ENCODE measurements at places on chromosomes 5 and 9. TPM values are rescaled to one million over a fixed set of nuclear protein-coding genes. Genes with fewer than 3 reads are reported as not detected.

DNA sequence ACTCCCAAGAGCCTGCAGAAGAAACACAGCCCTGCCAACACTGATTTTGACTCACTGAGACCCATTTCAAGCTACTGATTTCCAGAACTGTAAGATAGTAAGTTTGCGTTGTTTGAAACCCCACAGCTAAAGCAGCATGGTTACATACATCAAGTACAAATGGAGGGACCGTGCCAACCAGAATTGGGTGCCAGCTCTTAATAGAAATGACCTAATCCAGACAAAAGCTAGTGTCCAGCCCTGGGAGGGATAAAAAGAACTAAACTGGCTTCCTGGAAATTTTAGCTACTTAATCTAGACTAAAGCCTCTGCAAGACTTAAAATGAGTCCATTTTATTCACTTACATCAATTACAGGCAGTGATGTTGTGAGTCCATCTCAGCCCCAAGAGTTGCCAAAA lies 122.6 kb downstream of the ADAMTS12 start:
- no peaks in the 10 kb centered on the region for H3K27me3 ChIP-seq
- no peak overlapping the region for H3K4me3 ChIP-seq
- peaks cover 44% of the 10 kb centered on the region for H3K4me1 ChIP-seq
- no peak overlapping the region for H3K27ac ChIP-seq
- no peak for DNase-seq
- no peaks in the 10 kb centered on the region for H3K36me3 ChIP-seq

DNA sequence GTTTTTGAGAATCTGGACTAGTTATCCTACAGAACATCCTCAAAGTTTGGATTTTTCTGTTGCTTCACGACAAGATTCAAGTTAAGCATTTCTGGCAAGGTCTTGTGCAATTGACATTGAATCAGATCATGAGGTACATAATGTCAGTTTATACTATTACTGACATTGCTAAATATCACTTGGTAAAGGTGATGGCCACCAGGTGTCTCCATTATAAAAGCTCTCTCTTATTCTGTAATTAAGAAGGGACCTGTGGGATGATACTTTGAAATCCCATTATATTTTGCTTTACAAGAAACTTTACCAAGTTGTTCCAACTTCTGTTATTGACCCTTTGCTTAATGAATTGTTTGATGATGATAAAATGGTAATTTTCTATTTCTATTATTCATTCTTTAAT lies 131.0 kb upstream of the ASTN2 start:
- H3K27ac ChIP-seq = no peak overlapping the region
- no peak for DNase-seq
- H3K4me3 ChIP-seq = no peak overlapping the region
- no peaks in the 10 kb centered on the region for H3K36me3 ChIP-seq
- H3K4me1 ChIP-seq = no peaks in the 10 kb centered on the region

- DNase-seq = no peak
- H3K27me3 ChIP-seq = no peaks in the 10 kb centered on the region
- peak overlapping the region; percentile 69 for H3K27ac ChIP-seq
Observed at GRCh38 chr9:94805051-94805489, 78.6 kb downstream of the AOPEP start.

GRCh38 chr5:43065387-43065947 lies 25.3 kb upstream of the ANXA2R start:
- H3K4me1 ChIP-seq = peaks cover 63% of the 10 kb centered on the region
- peaks cover 39% of the 10 kb centered on the region for H3K36me3 ChIP-seq
- no peak for DNase-seq
- peaks cover 4% of the 10 kb centered on the region for H3K27me3 ChIP-seq

DNA sequence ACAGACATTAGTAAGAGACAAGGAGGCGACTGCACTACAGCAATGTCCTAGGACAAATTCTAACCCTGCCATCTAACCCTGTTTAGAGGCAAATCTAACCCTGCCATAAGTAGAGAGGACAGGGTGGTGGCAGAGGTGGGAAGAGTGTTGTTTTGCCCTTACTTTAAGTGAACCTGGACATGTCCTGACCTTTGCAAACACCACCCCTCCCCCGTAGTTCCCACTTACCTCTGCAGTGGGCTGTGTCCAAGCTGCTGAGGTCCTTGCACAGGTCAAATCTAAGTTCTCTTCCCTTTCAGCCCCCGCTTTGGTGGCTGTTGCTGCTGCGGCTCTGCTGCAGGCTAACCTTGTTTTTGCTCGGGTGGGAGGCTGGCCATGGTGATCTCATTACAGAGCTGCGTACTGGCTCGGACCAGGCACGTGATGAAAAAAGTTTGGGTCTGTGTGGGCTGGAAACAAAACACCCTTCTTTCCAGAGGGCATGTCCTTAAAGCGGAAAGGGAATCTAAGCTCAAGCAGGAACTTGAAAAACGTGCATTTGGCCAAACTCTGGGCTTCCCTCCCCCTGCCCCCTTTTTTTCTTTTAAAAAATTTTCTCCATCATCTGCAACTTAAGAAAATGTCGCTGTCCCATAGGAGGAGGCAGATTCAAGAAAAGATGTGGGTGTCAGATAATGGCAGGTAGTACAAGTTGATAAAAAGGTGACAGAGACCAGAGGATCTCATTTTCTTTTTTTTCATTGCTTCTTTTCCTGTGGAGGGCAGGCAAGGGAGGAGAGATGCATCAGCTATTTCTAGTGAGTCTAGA lies at the start of gene FAXDC2:
TSS of gene FAXDC2 (minus strand) at position 349 of the 808 bp plus-strand sequence. CDS start 12,425 bp downstream, outside the sequence.
- H3K36me3 ChIP-seq = no peaks in the 10 kb centered on the region
- DNase-seq = peak; percentile 77
- H3K27ac ChIP-seq = peak within 1 kb of the TSS; percentile 86
- peaks cover 23% of the 10 kb centered on the region for H3K4me1 ChIP-seq

DNA sequence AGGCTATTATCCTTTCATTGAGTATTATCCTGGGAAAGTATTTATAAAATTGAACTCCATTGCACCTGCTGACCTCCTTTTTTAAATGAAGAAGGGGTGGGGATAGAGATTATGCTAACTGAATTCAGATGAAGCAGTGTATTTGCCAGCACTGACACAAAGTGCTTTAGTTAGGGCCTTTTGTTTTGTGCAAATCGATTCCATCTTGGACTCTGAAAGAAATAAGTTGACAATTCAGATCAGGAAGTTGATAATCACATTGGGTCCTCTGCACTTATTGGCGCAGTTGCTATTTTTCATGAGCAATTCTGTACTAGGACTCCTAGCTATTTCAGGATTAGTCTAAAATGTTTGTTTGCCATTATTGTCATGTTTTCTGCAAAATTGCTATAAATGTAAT lies 101.6 kb upstream of the FSD1L start:
- H3K27ac ChIP-seq = no peak overlapping the region
- H3K27me3 ChIP-seq = no peaks in the 10 kb centered on the region
- H3K4me3 ChIP-seq = no peak overlapping the region
- H3K4me1 ChIP-seq = peaks cover 14% of the 10 kb centered on the region

GRCh38 chr9:76882686-76883085 lies 23.2 kb downstream of the PRUNE2 start:
- H3K36me3 ChIP-seq = no peaks in the 10 kb centered on the region
- no peak for DNase-seq
- H3K27me3 ChIP-seq = peaks cover 3% of the 10 kb centered on the region
- peaks cover 15% of the 10 kb centered on the region for H3K4me1 ChIP-seq
- H3K27ac ChIP-seq = no peak overlapping the region

GRCh38 chr9:135850737-135851136 lies 56.6 kb downstream of the CAMSAP1 start:
- no peaks in the 10 kb centered on the region for H3K27me3 ChIP-seq
- no peak for DNase-seq
- H3K36me3 ChIP-seq = peaks cover 19% of the 10 kb centered on the region
- no peak overlapping the region for H3K4me3 ChIP-seq

DNA sequence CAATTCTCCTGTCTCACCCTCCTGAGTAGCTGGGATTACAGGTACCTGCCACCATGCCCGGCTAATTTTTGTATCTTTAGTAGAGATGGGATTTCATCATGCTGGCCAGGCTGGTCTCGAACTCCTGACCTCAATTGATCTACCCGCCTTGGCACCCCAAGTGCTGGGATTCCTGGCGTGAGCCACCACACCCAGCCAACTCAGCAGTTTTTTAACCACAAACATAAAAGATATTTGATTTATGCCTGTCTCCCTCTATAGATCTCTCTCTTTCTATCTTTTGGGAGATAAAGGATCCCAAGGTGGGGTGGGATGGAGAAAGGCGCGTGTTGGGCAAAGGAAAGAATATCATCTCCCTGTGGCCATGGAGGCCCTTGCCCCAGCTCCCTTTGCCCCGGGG lies 26.8 kb downstream of the NR4A3 start:
- no peaks in the 10 kb centered on the region for H3K4me1 ChIP-seq
- H3K27ac ChIP-seq = no peak overlapping the region
- no peak overlapping the region for H3K4me3 ChIP-seq
- peaks cover 2% of the 10 kb centered on the region for H3K27me3 ChIP-seq
- no peak for DNase-seq

DNA sequence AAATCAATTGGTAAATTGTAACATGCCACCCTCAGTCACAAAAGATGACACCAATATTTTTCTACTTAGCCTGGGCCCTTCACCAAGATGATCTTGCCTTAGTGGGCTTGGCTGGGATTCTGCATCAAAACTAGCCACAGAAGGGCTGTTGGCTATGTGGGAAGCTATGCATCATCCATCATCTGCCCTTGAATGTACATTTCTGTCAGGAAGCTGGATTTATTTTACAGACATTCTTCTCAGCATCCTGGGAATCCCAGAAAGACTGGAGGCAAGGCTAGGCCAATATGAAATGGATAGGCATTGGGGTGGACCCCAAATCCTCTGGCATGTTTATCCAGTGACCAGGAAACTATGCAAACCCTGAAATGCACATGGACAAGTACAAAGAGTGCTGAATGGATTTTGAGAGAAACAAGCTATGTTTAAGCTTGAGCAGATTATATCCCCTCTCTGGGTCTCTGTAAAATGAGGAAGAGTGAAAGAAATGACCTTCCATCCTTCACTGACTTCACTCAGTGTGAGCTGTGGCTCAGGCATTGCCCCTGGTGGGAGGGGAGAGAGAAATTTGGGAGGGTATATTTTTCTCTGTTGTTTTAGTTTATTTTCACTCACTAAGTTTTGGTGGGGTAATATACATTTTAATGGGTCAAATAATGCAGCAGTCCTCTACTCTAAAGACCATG lies 283.6 kb downstream of the EBF1 start:
- no peaks in the 10 kb centered on the region for H3K36me3 ChIP-seq
- no peak overlapping the region for H3K27ac ChIP-seq
- no peaks in the 10 kb centered on the region for H3K4me1 ChIP-seq
- no peak overlapping the region for H3K4me3 ChIP-seq
- no peak for DNase-seq
- peaks cover 4% of the 10 kb centered on the region for H3K27me3 ChIP-seq

- DNase-seq = no peak
- no peak overlapping the region for H3K27ac ChIP-seq
- peaks cover 29% of the 10 kb centered on the region for H3K36me3 ChIP-seq
- H3K27me3 ChIP-seq = no peaks in the 10 kb centered on the region
- no peak overlapping the region for H3K4me3 ChIP-seq
- no peaks in the 10 kb centered on the region for H3K4me1 ChIP-seq
Observed at GRCh38 chr5:171882118-171882517, 96.5 kb downstream of the SMIM23 start.

GRCh38 chr5:145778144-145778900 lies 56.8 kb downstream of the PRELID2 start:
- H3K4me3 ChIP-seq = no peak overlapping the region
- H3K27me3 ChIP-seq = no peaks in the 10 kb centered on the region
- peaks cover 33% of the 10 kb centered on the region for H3K4me1 ChIP-seq

DNA sequence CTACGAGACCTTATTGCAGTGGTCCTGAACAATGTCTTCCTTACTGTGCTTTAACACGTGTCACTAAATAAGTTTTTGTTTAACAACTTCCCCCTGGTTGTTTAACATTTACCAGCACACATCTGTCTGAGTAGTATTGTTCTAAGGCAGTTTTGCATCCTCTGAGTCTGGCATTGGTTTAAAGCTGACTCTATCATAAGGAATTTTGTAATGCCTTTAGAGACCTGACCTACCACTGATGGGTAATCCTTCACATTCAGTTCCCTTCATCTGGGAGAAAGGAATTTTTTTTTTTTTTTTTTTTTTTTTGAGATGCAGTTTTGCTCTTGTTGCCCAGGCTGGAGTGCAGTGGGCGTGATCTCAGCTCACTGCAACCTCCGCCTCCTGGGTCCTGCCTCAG lies 20.0 kb upstream of the PCAT7 start:
- no peak overlapping the region for H3K4me3 ChIP-seq
- H3K36me3 ChIP-seq = no peaks in the 10 kb centered on the region
- DNase-seq = peak; percentile 9
- peaks cover 3% of the 10 kb centered on the region for H3K27me3 ChIP-seq

GRCh38 chr9:105039175-105039799 lies 111.3 kb upstream of the ABCA1 start:
- peaks cover 10% of the 10 kb centered on the region for H3K4me1 ChIP-seq
- no peaks in the 10 kb centered on the region for H3K27me3 ChIP-seq
- H3K27ac ChIP-seq = no peak overlapping the region

DNA sequence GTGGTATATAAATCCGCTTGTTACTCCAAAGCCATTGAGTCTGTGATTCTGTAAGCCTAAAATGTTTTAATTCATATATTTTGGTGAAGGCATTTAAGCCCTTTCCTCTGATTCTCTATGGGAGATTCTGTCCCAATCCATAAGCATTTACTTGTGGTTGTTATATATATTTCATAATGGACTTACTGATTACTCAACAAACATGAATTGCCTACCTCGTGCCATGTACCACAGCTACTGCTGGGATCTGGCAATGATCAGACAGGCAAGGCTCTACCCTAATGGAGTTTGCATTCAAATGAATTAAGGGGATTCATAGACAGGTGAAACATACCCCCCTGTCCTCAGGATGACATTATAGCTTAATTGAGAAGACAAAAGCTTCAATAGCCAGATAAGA lies 54.5 kb downstream of the C9orf152 start:
- H3K27me3 ChIP-seq = peaks cover 11% of the 10 kb centered on the region
- H3K27ac ChIP-seq = peak overlapping the region; percentile 79
- peaks cover 97% of the 10 kb centered on the region for H3K4me1 ChIP-seq
- H3K4me3 ChIP-seq = no peak overlapping the region
- DNase-seq = no peak
- peaks cover 32% of the 10 kb centered on the region for H3K36me3 ChIP-seq

ZFP62 gene
- 12.8 TPM for total RNA-seq

ARL14EPL gene
- not detected for total RNA-seq

CCDC180 gene
- total RNA-seq = 0.23 TPM

THBS4 gene
- total RNA-seq = 0.37 TPM

PCDHA12 gene
- not detected for total RNA-seq

PCDHGB2 gene
- 4.4 TPM for total RNA-seq

PLAC8L1 gene
- total RNA-seq = not detected

ITK gene
- not detected for total RNA-seq

PCDHB15 gene
- total RNA-seq = 0.70 TPM

SURF6 gene
- total RNA-seq = 20.7 TPM

CLIC3 gene
- total RNA-seq = 14.3 TPM

All from HFFc6 (cell line).